Activated naive CD8-positive, alpha-beta T cell treated with anti-CD3 and anti-CD28 coated beads, Interleukin-2, amount 10 ng/mL, durations not matched to agents 7 days and 5 days (primary cell): ENCODE measurements at places on chromosomes 1 and 21. TPM values are rescaled to one million over a fixed set of nuclear protein-coding genes. Genes with fewer than 3 reads are reported as not detected.
A peak's percentile ranks its signal among the peaks of the same experiment; 100 is the strongest.

- peaks cover 21% of the 10 kb centered on the region for H3K27me3 ChIP-seq
- H3K4me1 ChIP-seq: peaks cover 5% of the 10 kb centered on the region
- DNase-seq: no peak
- no peaks in the 10 kb centered on the region for H3K36me3 ChIP-seq
Measured at GRCh38 chr1:224629965-224630364, 13.8 kb downstream of the CNIH3 start.

- H3K36me3 ChIP-seq: no peaks in the 10 kb centered on the region
- H3K27me3 ChIP-seq: peaks cover 7% of the 10 kb centered on the region
- no peak for DNase-seq
- no peak overlapping the region for H3K27ac ChIP-seq
- H3K4me1 ChIP-seq: peaks cover 20% of the 10 kb centered on the region
Measured at GRCh38 chr1:26017606-26018005, 4.0 kb upstream of the EXTL1 start.

The ST3GAL3 gene
- 20.8 TPM for total RNA-seq

The TTLL10 gene
- total RNA-seq: not detected

GRCh38 chr1:167648252-167648849, 18.3 kb downstream of the RCSD1 start:
- peak overlapping the region; percentile 58 for H3K4me3 ChIP-seq
- H3K27me3 ChIP-seq: no peaks in the 10 kb centered on the region
- H3K4me1 ChIP-seq: peaks cover 67% of the 10 kb centered on the region
- peaks cover 36% of the 10 kb centered on the region for H3K36me3 ChIP-seq
- no peak for DNase-seq
- H3K27ac ChIP-seq: peak overlapping the region; percentile 17
